ENCODE measurements at places on chromosomes 16 and 17.

DNA sequence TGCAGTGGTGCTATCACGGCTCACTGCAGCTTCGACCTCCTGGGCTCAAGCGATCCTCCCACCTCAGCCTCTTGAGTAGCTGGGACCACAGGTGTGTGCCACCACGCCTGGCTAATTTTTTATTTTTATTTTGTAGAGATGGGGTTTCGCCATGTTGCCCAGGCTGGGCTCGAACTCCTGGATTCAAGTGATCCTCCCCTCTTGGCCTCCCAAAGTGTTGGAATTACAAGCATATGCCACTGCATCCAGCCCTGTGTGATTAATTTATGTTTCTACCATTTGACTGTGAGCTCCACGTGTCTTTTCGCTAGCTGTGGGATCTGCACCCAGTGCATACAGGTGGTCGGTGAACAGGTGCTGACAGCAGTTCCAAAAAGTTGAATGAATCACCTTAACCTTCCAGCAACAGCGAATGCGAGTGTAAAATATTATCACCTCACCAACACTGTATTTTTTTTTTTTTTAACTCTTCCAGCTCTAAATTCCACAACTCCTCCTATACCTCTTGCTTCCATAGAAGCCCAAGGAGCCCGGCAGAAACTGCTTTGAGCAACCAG, 484 bp upstream of the NUDT7 start:
- no peak for DNase-seq

GRCh38 chr17:82687375-82687861, 11.1 kb downstream of the RAB40B start:
- no peak for DNase-seq

- DNase-seq = no peak
Observed at GRCh38 chr16:81652798-81653505, 126.1 kb upstream of the PLCG2 start.

GRCh38 chr17:357644-358043, 5.0 kb upstream of the RPH3AL start:
- no peak for DNase-seq

GRCh38 chr16:80993834-80994233, 12.9 kb downstream of the CMC2 start:
- DNase-seq = no peak

DNA sequence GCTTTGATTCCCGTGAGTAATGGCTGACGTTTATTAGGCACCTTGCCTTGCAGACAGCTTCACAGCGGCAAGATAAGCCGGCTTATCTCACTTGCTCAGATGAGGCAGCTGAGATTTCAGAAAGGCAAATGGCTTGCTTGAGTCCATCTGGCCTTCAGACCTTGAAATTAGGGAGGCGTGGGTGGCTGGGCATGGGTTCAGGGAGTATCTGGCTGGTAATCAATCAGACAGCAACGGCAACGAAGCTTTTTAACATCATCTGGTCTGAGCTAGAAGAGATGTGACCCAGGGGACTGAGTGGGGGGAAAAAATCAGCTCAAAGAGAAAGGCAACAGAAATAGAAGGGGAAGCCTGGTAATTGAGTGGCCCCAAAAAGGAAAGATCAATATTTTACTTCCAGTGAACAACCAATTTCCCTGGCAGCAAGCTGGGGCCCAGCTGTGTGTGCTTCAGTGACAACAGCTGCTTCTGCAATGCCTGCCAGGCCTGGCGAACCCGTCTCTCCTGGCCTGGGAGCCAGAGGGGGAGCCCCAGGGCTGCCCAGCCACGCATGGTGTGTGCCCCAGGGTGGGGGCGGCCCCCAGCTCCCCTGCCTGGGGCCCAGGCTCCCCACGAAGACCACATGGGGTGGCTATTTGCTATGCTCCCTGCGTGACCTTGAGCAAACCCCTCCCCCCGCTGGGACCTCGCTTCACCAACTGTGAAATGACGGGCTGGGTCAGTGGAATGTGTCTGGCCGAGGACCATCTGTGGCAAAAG, 34.0 kb downstream of the RAB11FIP4 start:
- DNase-seq = no peak

DNA sequence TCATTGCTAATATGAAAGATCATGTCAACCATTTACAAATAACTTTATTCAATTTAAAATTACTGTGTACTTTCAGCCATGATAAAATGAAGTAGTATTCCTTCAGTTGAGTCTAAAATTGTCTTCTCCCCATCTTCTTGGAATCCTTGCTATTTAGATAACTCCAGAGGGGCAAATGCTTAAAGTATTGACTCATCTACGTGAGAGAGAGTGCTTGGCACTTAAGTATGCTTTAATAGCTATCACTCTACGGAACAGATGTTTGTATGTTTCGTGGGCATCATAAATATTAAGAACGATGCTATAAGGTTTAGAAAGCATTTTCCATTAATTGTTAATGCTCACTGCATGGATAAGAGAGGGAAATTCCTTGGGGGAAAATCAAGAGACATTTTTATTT, 69.3 kb upstream of the MED13 start:
- no peak for DNase-seq

GRCh38 chr17:48929812-48930165, 14.9 kb downstream of the SNF8 start:
- DNase-seq = no peak

GRCh38 chr17:31888124-31888523, 13.4 kb downstream of the UTP6 start:
- no peak for DNase-seq

DNA sequence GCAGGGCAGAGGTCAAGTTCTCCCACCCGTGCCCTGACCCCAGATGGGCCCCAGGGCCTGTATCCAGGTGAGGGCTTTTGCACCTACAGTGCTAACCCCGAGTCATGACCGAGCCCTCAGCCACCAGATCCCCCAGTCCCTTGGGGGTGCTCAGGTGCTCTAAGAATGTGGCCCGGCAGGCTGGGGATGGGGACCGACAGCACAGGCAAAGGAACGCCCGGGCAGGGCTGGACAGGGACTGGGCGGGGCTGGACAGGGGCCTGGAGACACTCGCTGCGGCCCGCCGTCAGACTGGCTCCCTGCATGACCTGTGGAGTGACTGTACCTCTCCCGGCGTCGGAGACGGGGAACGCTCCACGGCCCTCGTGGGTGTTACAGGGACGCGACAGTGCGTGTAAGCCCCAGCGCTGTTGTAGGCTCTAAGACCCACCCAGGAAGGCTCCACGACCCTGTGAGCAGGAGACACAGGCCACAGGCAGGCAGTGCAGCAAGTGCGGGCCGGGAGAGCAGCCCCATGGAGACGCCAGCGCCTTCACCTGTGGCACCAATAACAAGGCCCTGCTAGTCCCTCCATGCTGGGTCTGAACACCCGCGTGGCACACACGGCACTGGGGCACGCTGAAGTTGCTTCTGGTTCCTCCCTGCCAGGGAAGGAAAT, 38.8 kb downstream of the CBFA2T3 start:
- DNase-seq = no peak

GRCh38 chr16:87317750-87318644, 805 bp upstream of the C16orf95 start:
- DNase-seq = peak; percentile 76

- no peak for DNase-seq
Observed at GRCh38 chr17:44071772-44072171, 1.2 kb downstream of the G6PC3 start.

- DNase-seq = no peak
Observed at GRCh38 chr17:10657148-10657547, at the start of gene MYH3. TSS of gene MYH3 (minus strand) at chr17:10657309. CDS start at chr17:10655064, 2,245 bp downstream.

DNA sequence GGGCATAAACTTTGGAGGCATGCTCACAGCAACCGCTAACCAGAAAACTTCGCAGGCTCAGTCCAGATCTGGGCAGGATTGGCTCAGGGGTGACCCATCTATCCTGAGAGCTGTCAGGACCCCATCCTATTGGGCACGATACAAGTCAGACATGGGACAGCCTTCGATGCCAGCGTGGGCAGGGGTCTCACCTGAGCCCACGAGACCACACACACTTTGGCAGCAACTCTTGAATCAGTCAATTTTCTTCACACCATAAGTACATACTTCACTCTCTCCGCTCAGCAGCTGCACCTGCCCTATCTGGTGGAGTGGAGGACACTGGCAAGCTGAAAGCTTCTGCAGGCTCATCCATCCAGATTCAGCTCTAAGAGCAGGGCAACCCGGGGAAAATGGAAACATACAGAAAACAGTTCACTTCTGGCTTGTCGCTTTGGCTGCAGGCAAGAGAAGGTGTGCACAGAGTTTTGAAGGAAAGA, 48.3 kb downstream of the ZFHX3 start:
- DNase-seq = no peak

DNA sequence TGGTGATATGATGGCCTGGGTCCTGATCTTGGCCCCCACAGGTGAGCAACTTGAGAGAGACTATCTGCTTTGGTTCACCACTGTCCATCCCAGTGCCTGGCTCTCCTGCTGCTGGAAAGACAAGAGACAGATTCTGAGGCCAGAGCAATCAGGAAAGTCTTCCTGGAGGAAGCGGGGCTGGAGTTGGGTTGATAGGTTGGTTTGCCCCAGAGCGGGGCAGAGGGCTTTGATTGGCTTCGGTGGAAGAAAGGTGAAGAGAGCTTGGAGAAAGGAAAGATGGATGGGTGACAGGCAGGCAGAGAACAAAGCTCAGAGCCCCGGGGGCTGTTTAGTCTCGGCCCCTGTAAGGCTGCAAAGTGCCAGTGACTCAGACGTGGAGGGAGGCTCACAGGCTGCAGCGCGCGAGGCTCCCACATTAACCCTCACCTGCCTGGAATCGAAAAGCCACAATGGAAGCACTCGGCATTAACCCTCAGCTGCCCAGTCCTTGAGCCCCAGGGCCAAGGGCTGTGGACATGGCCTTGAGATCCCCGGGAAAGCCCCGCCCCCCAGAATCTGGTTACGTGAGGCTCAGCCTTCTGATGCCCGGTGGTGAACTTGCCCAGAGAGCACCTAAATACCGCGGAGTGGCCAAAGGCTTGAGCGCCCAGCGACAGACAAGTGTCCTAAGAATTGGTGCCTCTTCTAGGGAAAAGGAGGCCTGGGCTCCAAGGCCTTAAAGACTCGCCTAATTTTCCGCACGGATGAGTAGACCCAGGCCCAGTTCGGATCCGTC, 996 bp upstream of the CPNE2 start:
- DNase-seq = peak; percentile 54

DNA sequence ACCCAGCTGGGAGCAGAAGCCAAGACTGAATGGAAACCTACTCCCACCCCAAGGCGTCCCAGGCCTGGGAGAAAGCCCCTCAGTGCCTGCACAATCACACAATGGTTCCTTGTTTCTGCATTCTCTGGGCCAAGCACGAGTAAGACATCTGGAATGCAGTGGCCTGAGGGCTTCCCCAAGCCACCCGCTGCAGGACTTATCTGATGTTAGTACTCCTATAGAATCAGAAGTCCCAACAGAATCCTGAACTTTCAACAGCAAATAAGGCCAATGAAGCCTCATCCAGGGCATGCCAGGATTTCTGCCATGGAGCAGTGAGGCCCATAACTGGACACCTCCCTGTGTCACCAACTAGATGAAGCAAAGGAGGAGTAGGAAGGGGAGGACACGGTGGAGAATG, 28.6 kb downstream of the MYO18A start:
- DNase-seq = peak; percentile 50

- no peak for DNase-seq
Observed at GRCh38 chr17:15454346-15454745, 13.1 kb downstream of the CDRT4 start.

DNA sequence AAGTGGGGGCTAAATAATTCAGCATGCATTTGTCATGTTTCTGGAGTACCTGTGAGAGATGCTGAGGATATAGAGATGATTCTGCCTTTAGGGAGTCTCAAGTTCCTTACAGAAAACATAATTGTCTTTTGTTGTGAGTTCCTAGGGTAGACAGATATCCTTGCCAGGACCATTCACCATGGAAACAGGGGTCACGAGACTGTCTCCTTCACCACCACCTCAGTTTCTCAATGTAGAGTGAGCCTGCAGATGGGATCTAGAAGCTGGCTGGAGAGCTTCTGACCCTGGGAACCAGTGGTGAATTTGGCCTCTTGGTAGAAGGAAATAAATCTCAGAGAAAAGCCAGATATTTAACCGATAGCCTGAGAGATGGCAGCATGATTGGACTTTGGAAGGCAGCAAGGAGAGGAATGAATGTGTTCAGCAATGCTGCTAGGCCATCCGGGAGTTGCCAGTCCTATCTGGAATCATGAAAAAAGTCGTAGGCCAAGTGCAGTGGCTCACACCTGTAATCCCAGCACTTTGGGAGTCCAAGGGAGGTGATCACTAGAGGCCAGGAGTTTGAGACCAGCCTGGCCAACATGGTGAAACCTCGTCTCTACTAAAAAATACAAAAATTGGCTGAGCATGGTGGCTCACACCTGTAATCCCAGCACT, 7.4 kb upstream of the HDAC5 start:
- DNase-seq = no peak

DNA sequence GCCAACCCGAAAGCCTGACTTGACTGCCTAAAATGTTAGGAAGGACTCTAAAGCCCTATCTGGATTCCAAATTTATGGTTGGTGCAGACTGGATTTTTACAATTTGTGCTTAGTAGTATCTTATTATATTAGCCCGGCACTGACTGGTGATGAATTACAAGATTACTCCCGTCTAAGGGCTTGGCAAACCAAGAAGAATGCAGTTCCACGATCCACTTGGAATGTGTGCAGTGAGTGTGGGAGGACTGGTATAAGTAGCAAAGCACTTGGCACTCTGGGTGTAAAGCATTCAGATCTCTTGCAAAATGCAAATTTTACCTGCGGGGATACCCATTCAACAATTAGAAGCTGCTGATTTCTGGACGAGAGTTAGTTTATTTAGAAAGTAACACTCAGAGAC, 539.4 kb downstream of the MAF start:
- DNase-seq = no peak

DNA sequence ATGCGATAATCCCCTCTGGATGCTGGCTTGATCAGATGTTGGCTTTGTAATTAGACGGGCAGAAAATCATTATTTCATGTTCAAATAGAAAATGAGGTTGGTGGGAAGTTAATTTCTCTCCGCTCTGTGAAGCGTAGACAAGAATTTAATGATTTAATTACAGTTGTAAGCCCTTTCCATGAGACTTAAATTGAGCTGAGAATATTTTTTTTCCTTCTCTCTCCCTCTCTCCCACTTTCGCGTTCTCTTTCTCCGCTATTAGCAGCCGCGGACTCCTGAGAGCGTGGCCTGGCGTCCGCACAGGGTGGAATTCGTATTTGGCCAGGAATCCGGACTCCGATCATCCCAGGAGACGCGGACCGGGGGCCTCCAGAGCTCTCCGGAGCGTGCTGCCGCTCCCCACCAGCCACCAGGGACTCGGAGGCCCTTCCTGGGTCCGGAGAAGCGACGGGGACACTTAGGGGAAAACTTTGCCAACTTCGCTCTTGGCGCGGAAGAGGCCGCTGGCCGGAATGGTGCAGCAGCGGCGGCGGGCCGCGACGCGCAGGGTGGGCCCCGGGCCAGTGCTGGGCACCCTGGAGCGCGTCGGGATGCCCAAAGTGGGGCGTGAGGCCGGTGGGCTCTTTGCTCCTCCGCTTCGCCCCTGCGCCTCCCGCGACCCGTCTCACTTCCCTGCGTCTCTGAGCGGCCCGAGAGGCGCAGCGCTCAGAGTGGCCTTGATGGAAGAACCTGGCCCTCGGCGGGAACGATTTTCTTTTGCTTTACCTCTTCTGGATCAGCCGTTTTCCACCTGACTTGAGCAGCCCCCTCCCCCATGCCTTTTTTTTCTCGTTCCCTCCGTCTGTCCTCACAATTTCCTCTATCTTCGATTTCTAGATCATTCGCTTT, 3.6 kb upstream of the IRX3 start:
- peak; percentile 46 for DNase-seq
